Stimulated activated CD4-positive, alpha-beta T cell treated with anti-CD3 and anti-CD28 coated beads, Interleukin-1b, Interleukin-23, amount 100 ng/mL, for 24 hours (primary cell): ENCODE measurements at places on chromosomes 4 and X.

DNA sequence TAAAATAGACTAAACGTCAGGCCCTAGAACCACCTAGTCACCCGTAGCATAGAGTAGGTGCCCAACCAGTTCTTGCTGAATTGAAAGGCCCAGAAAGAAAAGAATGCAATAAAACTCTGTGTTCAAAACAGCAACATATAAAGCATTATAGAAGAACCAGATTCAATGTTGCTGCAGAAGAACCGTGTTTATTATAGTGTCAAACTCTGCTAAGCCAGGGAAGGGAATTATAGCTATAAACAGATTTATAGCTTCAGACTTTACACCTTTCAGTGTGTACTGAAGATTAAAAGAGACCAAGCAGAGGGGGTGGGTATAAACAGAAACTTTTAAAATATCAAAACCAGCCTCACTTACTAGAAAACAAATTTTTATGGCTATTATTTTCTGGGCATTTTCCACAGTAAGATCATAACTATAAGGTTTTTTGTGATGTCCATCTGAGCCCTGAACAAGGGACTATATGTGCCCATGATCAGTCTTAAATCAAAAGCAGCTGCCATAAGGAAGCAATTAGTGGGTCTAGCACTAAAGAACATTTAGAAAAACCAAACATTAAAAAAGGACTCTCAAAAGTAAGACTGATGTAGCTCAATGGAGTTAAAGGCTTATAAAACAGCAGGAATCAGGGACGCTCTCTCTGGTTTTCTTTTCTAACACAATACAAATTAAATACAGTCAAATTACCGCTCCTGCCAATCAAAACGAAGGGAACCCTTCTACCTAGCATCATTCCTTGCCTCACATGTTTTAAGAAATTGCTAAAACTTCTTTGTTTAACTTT is 219.7 kb upstream of the ETNPPL start:
- no peak for DNase-seq

GRCh38 chrX:105553118-105553517 is 269.2 kb upstream of the NRK start:
- no peak for DNase-seq

- no peak for DNase-seq
These were observed 102.0 kb upstream of the LEF1 start for GRCh38 chr4:108270466-108271450.

DNA sequence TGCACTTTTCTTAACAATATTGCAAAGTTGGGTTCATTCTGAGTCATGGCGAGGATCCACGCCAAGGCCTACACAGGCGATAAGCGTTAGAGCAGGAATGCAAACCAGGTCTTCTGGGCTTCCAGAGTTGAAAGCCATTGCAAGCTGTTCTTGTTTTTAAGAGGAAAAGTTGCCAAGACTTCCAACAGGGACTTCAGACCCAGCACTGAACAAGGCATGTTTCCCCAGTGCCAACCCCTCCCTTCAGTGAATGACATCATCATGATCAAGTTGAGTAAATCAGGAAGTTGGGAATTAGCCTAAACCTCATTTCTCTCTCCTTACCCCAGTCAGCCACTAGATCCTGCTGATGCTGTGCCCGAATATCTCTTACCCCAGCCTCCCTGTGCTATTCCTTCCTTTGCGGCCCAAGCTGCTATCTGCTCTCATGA is 355.1 kb downstream of the HS3ST1 start:
- DNase-seq, result no peak

GRCh38 chr4:40168070-40168469 is 28.8 kb upstream of the RHOH start:
- no peak for DNase-seq

DNA sequence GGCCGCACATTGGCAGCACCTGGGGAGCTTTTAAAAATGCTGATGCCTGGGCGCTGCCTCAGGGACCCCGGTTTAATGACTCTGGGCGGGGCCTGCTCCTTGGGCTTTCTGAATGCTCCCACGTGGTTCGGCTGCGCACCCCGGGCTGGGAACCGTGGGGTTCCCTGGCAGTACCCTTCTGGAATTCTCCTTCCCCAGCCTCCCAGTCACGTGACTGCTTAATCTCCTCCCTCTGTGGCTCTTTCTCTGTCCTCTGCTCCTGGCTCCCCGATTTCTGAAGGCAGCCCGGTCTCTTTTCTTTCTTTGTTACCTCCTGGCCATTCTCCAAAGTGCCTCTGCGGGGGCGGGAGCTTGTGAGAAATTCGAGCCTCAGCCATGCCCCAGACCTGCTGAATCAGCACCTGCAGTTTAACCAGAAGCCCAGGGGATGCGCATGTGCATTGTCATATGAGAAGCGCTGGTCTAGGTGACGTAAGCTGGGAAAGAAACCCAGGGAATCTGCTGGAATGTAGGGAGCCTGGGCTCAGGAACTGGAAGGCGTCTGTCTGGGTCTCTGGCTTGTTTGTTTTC is 16.6 kb downstream of the CLCN4 start:
- DNase-seq, result no peak

- no peak for DNase-seq
These were observed 2.1 kb downstream of the GSTCD start for GRCh38 chr4:105710678-105711077.

GRCh38 chrX:20432746-20433387 is 166.2 kb upstream of the RPS6KA3 start:
- no peak for DNase-seq

- DNase-seq, result no peak
These were observed 175.2 kb downstream of the ADGRL3 start for GRCh38 chr4:61375301-61375700.

DNA sequence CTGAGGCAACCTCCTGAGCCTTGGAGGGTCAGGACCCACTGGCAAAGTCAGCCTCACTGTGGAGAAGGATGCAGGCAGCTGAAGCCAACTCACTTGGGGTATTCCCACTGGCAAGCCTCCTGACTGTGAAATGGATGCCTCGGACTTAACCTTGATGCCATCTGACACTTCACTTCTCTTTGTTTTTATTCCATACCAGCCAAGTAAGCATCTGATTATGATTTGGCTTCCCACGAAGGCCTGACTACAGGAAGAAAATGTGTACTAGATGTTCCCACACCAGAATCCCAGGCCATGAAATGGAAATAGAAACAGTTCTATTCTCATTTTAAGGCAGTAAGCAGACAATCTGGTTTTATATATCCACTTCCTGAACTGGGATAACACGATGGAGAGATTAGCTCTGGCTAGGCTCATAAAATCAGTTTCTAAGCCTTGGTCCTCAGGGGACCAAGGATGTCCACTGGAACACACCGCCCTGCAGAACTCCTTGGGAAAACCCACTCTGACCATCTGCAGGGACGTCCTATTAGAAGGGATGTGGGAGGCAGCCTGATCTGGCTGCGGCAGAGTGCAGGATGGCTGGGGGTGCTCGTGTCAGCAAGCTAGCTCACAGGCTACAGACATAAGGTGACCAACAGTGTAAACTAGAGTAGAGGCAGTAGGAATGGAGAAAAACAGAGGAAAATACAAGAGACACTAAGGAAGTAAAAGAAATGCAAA is 89.3 kb downstream of the TSPAN5 start:
- DNase-seq, result no peak

- no peak for DNase-seq
These were observed 34.3 kb upstream of the HTRA3 start for GRCh38 chr4:8235224-8235623.

DNA sequence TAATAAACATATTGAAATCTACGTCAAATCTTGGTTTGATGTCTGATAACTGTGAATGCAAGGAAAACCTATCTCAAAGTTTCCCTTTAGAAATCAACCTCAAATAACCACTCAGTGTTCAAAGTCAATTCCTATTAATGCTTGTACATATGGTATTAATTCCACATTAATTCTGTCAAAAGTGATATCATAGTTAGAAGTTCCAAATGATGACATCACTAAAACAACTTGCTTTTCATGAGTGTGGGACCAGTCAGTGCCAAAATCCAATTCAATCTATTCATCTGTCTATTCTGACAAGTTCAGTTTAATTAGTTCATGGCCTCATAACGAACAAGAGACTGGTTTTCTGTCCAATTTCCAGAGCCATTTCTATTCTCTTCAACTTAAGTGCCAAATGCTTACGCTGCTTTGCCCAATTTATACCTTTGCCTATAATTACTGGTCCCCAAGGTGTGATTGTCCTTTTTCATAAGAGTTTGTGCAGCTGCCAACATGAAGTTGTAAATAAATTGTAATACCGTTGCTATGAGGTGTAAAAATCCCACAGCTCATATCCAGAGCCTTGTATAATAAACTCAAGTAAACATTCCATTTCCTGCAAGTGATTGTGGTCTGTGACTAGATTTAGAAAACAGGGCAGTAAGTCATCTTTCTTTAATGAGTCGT is 476.2 kb downstream of the RAB28 start:
- DNase-seq, result no peak

DNA sequence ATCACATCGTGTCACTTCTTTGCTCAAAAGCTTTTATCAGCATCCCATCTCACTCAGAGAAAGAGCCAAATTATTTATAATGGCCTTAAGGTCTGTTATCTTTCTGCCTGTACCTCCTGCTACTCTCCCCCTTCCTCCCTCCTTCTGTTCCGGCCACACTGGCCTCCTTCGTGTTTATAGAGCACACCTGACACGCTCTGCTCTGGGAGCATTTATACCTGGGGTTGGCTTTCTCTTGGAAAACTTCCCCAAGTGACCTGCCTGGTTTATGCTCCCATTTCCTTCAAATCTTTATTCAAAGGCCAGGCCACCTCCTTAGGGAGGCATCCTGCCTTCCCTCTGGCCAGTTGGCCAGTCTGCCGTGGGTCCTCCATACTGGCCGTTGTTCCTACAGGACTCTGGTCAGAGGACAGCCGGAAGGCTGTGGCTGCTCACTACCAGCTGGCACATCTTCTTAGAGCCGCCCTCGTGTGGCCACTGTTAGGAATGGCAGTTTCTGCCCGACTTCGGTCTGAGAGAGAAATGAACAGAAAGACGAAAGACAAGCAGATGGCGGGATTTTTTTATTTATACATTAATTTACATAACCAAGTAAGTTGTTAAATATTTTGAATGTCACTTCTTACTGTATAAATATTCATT is 80.2 kb upstream of the CBLL2 start:
- DNase-seq, result peak; percentile 32

GRCh38 chr4:37674439-37674838 is 11.7 kb downstream of the RELL1 start:
- no peak for DNase-seq
